ENCODE measurements at places on chromosomes 12 and 14. TPM values are rescaled to one million over a fixed set of nuclear protein-coding genes. Genes with fewer than 3 reads are reported as not detected.

ARHGAP9 gene
- 0.69 TPM for total RNA-seq

RGS6 gene
- not detected for total RNA-seq

ADAMTS20 gene
- not detected for total RNA-seq

NPFF gene
- not detected for total RNA-seq

TBX3 gene
- 6.6 TPM for total RNA-seq

ZFYVE1 gene
- 17.6 TPM for total RNA-seq

SDSL gene
- total RNA-seq = 21.1 TPM

DNAJC22 gene
- total RNA-seq = 0.25 TPM

NGB gene
- total RNA-seq = not detected

BAZ2A gene
- total RNA-seq = 87.3 TPM

MANSC4 gene
- total RNA-seq = not detected

CARMIL3 gene
- total RNA-seq = 0.20 TPM

TEX52 gene
- total RNA-seq = not detected

CLEC4D gene
- total RNA-seq = not detected

REM2 gene
- total RNA-seq = 0.47 TPM

TAMALIN gene
- total RNA-seq = 0.39 TPM

RD3L gene
- not detected for total RNA-seq

PYM1 gene
- total RNA-seq = 50.5 TPM

RBP5 gene
- total RNA-seq = not detected

OR4M1 gene
- not detected for total RNA-seq

DHRS2 gene
- 1.1 TPM for total RNA-seq

KLRD1 gene
- not detected for total RNA-seq

RNASE7 gene
- total RNA-seq = 11.8 TPM

TRIM9 gene
- total RNA-seq = 0.19 TPM

ANO2 gene
- total RNA-seq = not detected

SSTR1 gene
- 0.29 TPM for total RNA-seq

B4GALNT3 gene
- total RNA-seq = 0.76 TPM

TBC1D30 gene
- 7.9 TPM for total RNA-seq

NUAK1 gene
- total RNA-seq = 2.6 TPM

RABGGTA gene
- total RNA-seq = 51.7 TPM

LPAR5 gene
- total RNA-seq = 2.5 TPM

FBLN5 gene
- total RNA-seq = 4.3 TPM

RSRC2 gene
- total RNA-seq = 74.9 TPM

CELA1 gene
- not detected for total RNA-seq

TBX5 gene
- not detected for total RNA-seq

CD69 gene
- not detected for total RNA-seq

KCNMB4 gene
- not detected for total RNA-seq

LRTM2 gene
- not detected for total RNA-seq

GPX2 gene
- total RNA-seq = not detected

TSPAN9 gene
- total RNA-seq = 12.6 TPM

INSM2 gene
- total RNA-seq = 0.10 TPM

BAZ1A gene
- total RNA-seq = 33.3 TPM

RPL10L gene
- total RNA-seq = not detected

MSI1 gene
- not detected for total RNA-seq

CAND1 gene
- total RNA-seq = 149 TPM

OR6C2 gene
- total RNA-seq = not detected

ULK1 gene
- 28.2 TPM for total RNA-seq

DUSP6 gene
- 149 TPM for total RNA-seq

AKAP6 gene
- total RNA-seq = 2.3 TPM

SOCS2 gene
- total RNA-seq = 38.7 TPM

TAS2R20 gene
- 1.1 TPM for total RNA-seq

All from MCF 10A (cell line).